ENCODE measurements at places on chromosomes 1 and 21. TPM values are rescaled to one million over a fixed set of nuclear protein-coding genes. Genes with fewer than 3 reads are reported as not detected.

GRCh38 chr1:20107796-20108195 lies 11.5 kb downstream of the PLA2G2D start:
- DNase-seq, result no peak
- H3K4me3 ChIP-seq, result no peak overlapping the region
- H3K27me3 ChIP-seq, result peaks cover 3% of the 10 kb centered on the region
- no peaks in the 10 kb centered on the region for H3K36me3 ChIP-seq

DNA sequence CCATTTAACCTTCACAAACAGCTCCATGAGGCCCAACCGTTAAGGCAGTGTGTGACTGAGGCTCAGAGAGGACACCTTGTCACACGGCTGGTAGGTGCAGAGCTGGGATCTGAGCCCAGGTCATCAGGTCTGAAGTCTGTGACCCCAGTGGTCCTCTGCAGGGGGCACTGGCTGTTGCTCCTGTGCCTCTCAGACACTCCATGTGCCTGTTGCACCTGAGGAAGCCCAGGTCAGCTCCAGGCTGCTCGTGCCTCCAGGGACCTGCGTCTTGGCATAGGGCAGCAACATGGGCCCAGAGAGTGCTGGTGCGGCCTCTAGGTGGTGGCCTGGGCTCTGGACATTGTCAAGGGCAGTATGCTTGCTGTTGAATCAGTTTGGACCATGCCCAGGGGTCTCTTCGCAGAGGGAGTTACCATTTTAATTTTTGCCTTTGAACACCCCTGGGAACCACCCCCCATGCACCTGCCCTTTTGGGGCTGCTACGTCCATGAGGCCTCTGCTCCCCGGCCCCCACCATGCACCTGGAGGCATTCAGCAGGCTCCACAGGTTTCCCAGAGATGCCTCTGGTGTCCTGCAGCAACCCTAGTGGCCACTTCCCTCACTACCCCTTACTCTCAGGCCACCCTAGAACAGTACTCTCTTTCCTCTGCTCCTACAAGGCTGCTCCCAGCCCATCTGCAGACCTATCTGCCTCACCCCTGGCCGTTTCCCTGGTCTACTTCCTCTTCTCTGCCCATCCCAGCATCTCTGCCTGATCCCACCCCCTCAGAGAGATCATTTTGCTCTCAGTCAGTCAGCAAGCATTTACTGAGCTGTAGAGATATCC lies 25.2 kb upstream of the EPS8L3 start:
- peak; percentile 35 for DNase-seq
- H3K4me3 ChIP-seq, result no peak overlapping the region
- peaks cover 56% of the 10 kb centered on the region for H3K4me1 ChIP-seq
- H3K27ac ChIP-seq, result peak overlapping the region; percentile 87

The KCNT2 gene
- not detected for total RNA-seq

The VASH2 gene
- total RNA-seq, result 0.63 TPM

The PYCR2 gene
- 127 TPM for total RNA-seq
